Activated CD4-positive, alpha-beta T cell treated with anti-CD3 and anti-CD28 coated beads, Interleukin-2, amount 50 U/mL, for 1 hour (primary cell): ENCODE measurements at places on chromosomes 3 and 15.

GRCh38 chr3:43854283-43854682, 163.5 kb downstream of the ABHD5 start:
- DNase-seq = no peak

DNA sequence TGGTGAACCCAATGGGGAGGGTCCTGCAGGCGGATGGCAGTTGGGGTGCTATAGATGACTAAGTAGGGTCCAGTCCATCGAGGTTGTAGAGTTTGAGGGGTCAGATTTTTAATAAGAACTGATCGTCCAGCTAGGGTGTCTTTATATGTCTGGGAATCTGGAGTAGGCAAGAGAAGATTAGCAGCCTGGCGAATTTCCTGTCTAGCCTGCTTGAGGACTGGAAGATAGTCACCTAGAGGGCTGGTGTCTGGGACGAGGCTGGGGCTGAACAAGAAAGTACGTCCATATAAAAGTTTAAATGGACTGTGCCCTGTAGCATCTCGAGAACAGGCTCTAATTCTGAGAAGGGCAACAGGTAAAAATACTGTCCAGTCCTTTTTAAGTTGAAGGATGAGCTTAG, 6.7 kb upstream of the IP6K2 start:
- DNase-seq = no peak

DNA sequence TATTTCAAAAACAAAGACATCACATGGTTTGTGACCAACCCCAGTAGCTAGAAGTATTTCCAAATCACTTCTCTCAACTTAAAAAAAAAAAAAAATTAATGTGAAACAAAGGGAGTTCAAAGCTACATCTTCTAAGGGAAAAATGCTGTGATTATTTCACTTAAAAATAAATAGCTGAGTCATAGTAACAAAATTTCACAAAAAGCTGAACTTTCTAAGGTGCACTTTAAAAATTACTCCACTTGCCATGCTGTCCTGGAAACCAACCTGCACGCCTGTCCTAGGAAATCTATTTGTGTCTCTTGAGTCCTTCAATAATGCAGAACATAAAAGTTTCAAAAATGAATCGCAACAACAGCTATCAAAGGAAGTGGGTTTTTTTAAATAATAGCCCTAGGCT, 1.8 kb downstream of the ACAP2 start:
- DNase-seq = no peak

DNA sequence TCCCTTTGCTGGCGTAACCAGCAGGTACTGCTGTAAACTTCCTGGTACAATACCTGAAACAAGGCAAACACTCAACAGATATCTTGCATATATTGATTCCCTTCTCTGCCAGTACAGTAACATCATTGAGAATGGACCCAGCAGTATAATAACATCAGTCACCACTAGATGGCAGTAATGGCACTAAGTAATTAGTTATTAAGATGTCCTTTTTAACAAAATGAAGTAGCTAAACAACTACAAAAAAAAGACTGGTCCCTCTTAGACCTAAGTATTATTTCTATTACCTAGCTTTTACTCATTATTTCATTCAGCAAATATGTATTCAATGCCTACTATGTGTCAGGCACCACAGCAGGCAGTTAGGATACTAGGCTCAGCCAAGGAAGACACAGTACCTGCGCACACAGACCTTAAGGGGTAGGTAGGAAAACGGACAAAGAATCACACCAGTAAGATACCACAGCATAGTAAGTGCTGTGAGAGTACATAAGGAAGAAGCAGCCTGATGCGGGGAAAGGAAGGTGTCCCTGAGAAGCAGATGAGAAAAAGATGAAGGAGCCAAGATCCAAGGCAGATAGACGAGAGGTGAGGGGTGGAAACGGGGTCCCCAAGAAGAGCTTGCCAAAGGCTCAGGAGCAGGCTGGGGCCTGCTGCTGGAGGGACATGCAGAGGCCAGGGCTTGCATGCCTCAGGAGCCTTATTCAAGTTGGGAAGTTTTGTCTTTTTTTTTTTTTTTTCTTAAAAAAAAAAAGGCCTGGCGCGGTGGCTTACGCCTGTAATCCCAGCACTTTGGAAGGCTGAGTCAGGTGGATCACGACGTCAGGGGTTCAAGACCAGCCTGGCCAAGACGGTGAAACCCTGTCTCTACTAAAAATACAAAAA, 102.7 kb upstream of the CHD2 start:
- no peak for DNase-seq

DNA sequence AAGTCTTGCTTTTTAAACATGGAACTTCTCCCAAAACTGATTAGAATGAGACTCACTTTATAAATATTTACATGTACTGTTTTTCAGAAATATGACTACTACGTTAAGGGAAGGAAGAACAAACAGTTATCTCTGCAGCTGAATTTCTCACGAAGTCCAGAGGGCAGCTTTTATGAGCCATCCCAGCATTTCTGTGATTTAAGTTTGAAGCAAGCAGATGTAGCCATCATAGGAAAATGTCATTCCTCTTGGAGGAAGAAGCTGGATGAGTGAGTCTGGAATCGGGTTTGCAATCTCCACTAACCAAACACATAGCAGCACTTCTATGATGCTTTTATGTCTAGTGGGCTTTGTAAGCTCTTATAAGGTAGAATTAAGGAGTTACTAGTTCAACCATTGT, 53.7 kb downstream of the SCN11A start:
- no peak for DNase-seq

GRCh38 chr3:157330206-157330605, 106.4 kb upstream of the PTX3 start:
- no peak for DNase-seq

DNA sequence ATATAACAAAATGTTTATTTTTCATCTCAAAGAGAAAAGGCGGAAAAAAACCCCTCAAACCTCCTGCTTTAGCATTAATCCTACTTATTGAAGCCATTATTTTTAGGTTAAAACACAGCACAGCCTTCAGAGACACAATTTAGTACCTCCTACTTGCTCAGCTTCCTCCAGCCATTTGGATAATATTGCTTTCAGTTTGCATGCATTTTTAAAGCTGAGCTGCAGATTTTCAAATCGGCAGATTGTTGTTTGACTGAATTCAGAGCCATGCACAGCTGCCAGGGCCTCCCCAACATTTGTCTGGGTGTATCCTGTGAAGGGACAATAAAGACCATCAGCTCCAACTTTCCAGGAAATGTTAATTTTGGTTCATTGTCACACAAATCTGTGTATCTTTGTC, 14.5 kb downstream of the POU1F1 start:
- DNase-seq = no peak

DNA sequence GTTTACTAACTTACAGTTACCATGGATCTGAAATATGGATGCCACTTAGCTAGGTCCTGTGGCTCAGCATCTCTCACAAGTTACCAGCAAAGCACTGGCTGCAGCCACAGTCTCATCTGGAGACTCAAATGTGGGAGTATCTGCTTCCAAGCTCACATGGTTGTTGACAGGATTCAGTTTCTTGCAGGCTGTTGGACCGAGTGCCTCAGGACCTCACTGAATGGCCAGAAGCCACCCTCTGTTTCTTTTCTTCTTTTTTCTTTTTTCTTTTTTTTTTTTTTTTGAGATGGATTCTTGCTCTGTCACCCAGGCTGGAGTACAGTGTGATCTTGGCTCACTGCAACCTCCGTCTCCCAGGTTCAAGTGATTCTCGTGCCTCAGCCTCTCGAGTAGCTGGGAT, 20.1 kb upstream of the AMOTL2 start:
- DNase-seq = no peak

GRCh38 chr15:72724028-72724427, 38.0 kb downstream of the BBS4 start:
- no peak for DNase-seq

- DNase-seq = peak; percentile 70
Observed at GRCh38 chr15:55267401-55268175, 22.0 kb downstream of the RAB27A start.

GRCh38 chr3:84601303-84601702, 357.5 kb upstream of the CADM2 start:
- no peak for DNase-seq

DNA sequence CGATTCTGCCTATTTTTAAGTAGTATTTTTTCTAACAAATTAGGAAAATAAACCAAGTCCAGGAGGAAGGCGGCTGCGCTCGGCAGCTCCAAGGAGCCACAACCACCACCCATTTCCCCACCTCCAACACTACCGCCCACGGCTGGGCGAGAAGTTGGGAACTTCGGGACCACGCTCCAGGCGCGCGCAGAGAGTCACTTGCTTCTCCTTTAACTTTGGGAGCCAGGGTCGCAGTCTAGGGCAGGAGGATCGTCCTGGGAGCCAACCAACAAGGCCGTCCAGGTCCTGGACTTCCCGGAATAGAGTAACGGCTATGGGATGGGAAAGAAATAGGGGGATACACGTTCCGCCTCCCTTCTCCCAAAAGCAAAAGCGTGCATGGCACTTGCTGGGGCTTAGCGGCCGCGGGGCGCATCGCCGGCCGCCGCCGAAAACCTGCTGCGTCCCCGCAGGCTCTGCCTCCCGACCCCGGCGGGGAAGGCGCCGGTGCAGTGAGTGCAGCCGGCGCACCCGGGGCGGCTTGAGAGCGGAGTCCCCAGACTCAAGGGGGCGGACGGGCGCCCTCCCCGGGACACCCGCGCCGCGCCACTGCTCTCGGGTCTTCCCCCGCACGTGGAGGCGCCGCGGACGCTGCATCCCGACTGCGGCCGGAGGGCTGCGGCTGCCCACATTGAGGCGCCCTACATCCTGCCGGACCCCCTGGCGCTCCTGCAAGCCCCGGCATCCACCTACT, 699 bp downstream of the MEGF11 start:
- DNase-seq = peak; percentile 20

GRCh38 chr3:173681188-173681678, 283.7 kb downstream of the NLGN1 start:
- no peak for DNase-seq
